ENCODE measurements at places on chromosomes 16 and 17. TPM values are rescaled to one million over a fixed set of nuclear protein-coding genes. Genes with fewer than 3 reads are reported as not detected.
A peak's percentile ranks its signal among the peaks of the same experiment; 100 is the strongest.

DNA sequence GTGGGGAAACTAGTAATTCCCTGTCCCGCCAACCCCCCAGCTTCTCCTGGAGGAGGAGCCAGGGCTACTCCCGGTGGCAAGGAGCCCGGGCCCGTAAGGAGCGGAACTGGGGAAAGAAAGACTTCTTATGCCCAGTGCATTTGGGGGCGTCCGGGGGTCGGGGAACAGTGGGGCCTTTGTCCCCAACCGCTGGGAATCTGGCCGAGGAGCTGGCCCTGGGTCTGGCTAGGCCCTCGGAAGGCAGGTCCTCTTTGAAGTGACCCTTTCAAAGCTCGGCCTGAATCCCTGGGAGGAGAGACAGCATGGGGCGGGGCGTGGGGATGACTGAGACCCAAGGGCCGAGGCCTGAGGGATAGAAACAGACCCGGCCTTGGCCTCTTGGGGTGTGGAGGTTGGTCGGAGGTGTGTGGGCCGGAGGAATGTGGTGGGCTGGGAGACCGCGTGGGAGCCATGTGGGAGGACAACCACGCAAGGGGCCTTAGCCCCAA lies 6.0 kb downstream of the ARHGAP23 start:
- DNase-seq, result no peak

DNA sequence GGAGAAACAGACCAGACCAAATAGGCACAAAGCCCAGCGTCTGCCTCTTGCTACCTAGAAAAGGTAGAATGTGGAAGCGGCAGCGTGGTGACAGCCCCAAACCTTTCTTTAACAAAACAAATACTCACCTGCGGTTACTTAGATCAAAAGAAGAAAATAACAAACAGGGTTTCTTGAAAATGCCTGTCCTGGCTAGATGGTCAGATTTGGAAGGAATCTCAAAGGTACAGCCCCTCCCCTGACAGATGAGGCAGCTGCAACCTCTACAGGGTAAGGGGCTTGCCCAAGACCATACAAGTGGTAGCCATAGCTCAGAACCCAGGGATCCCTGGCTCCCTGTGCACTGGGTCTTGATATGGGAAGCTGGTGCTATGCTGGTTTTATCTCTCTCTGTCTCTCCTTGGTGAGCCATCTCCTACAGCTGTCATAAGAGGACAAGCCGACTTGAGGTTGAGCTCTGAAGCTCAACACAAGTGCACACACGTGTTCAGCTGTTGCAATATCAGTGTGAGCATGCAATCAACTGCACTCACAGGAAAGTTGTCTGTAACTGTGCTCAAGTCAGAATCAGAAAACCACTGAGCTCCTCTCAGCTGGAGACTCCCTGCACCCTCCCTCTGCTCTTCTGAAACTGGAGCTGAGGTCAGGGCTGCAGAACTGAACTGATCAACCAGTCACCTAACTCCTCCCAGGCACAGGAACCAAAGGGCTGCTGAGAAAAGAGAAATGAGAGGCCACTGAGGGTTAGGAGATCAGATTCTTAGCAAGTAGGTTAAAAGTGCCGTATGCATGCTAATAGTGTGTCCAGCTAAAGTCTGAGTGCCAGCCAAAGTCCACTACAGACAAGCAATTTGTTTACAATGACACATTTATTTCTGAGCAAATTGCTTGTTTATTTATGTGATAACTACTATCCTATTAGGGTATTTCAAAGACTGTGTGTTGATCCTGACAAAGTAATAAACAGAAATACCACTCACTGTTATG lies 6.1 kb upstream of the RNF157 start:
- DNase-seq, result peak; percentile 81

Gene PDILT
- not detected for total RNA-seq

DNA sequence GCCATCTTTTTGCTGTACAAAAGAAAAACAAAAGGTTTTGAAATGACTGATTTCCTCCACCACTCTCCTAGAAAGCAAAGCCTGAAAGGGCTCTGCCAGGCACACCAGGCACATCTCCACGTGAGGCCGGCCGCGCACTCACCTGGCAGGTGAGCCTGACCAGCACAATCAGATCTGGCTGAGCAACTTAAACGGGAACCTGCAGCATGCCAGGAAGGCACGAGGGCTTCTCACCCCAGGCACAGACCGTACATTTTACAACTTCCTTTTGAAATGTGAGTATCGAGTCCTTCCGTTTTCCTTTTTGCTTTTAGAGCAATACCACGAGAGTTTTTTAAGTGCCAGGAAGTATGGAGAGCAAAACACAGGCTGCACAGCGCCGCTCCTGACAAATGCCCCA lies 22.5 kb downstream of the SLC38A10 start:
- no peak for DNase-seq

Gene PPP1R1B
- total RNA-seq, result 0.15 TPM

GRCh38 chr16:67445913-67446907 lies 15.3 kb downstream of the HSD11B2 start:
- DNase-seq, result peak; percentile 33

- DNase-seq, result peak; percentile 71
Measured at GRCh38 chr16:84511180-84511800, 6.8 kb upstream of the MEAK7 start.

GRCh38 chr17:45101883-45102811 lies 30.2 kb downstream of the PLCD3 start:
- peak; percentile 86 for DNase-seq

DNA sequence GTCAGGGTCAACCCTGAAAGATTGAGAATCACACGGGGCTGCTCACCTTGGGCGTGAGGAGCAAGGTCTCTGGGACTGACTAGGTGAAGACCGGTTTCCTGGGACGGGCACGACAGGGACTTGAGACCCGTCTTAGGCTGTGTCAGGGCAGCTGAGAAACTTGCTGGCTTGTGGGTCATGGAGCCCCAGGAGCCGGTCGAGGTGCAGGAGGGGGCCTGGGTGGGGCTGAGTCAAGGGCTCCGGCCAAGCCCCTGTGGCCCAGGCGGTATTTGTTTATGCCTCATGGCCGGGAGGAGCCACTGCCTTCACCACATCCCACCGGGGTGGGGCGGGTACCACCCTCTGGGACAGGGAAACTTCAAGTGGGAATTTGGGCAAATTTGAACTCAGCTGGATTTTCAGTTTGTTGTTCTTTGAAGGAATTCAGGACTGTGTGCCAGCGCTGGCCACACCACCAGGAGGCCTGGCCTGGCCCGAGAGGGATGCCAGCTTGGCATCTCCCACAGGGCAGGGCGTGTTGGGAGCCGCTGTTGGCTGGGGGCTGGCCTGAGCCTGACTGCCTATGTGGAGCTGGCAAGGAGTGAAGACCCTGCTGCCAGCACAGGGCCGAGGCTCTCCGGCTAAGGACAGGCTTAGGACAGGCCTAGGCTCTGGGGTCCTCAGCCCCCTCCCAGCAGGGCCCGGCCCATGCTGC lies 116.1 kb downstream of the METRNL start:
- no peak for DNase-seq

DNA sequence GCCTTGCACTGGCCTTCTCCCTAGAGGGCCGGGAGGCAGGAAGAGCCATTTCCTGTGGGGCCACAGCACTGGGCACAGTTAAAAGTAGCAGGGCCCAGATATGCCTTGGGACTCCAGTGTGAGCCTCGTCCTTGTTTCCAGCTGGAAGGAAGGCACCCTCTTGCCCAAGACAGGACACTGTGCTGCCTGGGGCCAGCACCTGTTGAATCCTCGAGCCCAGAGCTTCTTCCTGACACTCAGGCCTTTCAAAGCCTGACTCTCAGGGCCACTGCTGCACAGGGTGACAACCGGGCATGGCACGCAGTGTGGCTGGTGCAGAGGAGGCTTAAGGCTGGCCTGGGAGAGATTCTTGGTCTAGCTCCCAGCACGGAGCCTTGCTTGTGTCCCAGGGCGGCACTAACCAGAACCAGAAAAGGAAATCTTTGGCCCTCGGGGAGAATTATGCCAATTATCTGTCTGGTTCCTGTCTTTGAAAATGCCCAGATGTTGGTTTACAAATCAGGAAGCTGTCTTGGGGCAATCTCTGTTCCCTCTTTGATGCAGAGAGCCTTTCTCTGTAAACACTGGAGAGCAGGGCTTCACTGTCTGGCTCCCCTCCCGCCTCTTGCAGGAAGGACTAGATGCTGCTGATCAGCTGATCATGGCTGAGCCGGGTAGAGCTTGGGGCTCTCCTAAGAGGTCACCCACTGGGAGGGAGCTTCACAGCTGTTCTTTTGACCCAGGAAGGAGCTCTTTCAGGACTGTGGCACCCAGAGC lies 11.1 kb downstream of the LDHD start:
- no peak for DNase-seq

- DNase-seq, result no peak
Measured at GRCh38 chr17:57507828-57508227, 237.3 kb downstream of the CCDC182 start.

DNA sequence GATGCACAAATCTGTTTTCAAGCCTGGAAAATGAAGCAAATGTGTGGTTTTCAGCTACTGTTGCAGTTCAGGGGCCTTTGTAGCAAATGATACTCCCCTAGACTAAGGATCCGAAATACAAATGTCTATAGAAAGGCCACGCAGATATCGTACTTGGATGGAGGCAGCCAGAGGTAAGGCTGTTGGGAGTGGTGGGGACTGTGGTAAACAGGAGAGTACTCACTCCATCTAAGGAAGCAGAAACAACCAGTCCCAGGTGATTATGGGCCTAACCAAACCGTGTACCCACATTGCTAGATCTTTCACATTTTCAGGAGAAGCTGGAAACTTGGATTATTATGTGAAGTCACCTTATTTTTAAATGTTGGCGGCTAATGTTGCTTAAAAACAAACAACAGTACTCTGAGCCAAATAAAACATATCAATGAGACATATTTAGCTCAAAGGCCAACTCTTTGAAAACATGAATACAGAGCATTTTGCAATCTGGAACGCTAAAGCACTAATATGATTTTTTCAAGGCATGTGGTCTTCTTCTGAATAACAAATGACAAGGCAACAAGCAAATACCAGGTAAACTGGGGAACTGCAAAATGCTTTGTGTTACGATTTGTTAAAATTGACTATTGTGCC lies 110.1 kb downstream of the YPEL2 start:
- DNase-seq, result no peak

- DNase-seq, result peak; percentile 84
Measured at GRCh38 chr16:52552643-52553042, 5.7 kb upstream of the TOX3 start.

DNA sequence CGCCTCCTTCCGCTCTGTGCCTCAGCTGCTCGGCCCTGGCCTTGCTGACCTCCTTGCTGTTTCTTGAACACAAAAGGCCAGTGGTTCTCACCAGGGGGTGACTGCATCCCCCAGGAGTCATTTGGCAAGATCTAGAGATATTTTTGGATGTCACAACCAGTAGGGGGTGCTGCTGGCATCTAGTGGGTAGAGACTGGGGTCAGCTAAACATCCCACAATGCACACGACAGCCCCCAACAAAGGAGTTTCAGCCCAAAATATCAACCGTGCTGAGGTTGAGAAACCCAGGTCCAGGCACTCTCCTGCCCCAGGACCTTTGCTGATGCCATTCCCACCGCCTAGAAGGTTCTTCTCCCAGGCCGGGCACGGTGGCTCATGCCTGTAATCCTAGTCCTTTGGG lies 39.7 kb downstream of the ABCC6 start:
- no peak for DNase-seq

Gene HLF
- 1.9 TPM for total RNA-seq

DNA sequence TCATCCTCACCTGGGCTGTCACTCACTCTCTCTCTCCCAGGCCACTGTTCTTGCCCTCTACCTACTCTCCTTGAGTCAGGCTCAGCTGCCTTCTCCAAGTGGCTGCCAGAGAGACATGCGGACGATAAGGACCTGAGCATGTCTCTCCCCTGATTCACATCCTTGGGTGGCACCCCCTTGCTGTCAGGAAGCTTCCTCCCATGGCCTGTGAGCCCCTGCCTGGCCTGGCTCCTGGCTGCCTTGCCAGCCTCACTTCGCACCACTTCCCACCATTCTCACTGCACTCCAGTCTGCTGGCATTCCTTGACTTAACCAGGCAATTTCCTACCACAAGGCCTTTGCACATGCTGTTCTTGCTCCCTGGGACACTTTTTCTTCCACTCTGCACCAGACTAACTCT lies 2.7 kb upstream of the ALDH3A1 start:
- no peak for DNase-seq

DNA sequence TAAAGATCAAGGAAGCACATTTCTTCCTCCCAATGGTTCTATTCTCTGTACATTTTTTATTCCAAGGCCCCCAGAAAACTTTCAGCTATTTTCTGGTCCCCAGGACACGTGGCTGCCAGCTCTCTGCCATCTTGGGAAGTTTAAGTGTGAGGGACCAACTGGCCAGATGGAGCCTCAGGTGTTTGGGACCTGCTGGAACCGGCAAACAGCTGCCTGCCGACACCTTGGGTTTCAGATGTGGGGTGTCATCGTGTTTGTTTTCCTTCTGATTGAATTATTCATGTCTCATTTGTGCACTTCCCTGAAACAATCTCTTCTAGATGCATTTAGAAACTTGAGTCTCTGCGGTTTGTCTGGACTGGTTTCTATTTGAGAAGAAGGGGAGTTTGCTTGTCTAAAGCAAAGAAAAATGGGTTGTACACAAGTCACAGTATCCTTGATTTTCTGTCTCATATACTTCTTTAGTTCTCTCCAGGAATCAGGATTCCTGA lies 386.5 kb downstream of the SLC39A11 start:
- no peak for DNase-seq

GRCh38 chr17:7956228-7956965 lies 24.4 kb downstream of the CNTROB start:
- no peak for DNase-seq

Gene CTF1
- 4.7 TPM for total RNA-seq

- DNase-seq, result no peak
Measured at GRCh38 chr17:29584452-29585079, 4.9 kb downstream of the GIT1 start.

Gene CHD9NB
- total RNA-seq, result 0.52 TPM

- no peak for DNase-seq
Measured at GRCh38 chr17:15397620-15398019, 56.2 kb upstream of the TEKT3 start.

GRCh38 chr17:64262198-64262999 lies 661 bp downstream of the TEX2 start:
- no peak for DNase-seq

- DNase-seq, result peak; percentile 87
Measured at GRCh38 chr17:43556292-43556691, 10.2 kb upstream of the ETV4 start.

Gene AATF
- 43.8 TPM for total RNA-seq

- DNase-seq, result no peak
Measured at GRCh38 chr17:31604936-31605335, 213.5 kb downstream of the RAB11FIP4 start.

DNA sequence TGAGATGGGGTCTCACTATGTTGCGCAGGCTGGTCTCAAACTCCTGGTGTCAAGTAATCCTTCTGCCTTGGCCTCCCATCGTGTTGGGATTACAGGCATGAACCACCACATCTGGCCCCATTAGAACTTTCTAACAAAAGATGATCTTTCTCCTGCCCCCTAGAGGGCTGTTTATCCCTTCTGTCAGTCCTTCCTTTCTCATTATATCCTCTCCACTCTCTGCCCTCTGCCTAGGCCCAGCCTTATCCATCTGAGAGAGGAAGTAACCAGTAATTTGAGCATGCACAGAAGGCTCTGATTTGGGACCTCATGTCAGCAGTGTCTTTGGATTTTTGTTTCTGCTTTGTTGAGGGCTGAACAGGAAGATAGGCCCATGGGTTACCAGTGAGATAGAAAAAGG lies 4.4 kb upstream of the DHX40 start:
- DNase-seq, result peak; percentile 2

Gene KRTAP9-8
- total RNA-seq, result not detected

Gene NPIPB5
- 20.7 TPM for total RNA-seq
